Stimulated activated CD4-positive, alpha-beta T cell treated with anti-CD3 and anti-CD28 coated beads, Interleukin-15, amount 100 ng/mL, for 1 hour (primary cell): ENCODE measurements at places on chromosomes 12 and 14.
A peak's percentile ranks its signal among the peaks of the same experiment; 100 is the strongest.

DNA sequence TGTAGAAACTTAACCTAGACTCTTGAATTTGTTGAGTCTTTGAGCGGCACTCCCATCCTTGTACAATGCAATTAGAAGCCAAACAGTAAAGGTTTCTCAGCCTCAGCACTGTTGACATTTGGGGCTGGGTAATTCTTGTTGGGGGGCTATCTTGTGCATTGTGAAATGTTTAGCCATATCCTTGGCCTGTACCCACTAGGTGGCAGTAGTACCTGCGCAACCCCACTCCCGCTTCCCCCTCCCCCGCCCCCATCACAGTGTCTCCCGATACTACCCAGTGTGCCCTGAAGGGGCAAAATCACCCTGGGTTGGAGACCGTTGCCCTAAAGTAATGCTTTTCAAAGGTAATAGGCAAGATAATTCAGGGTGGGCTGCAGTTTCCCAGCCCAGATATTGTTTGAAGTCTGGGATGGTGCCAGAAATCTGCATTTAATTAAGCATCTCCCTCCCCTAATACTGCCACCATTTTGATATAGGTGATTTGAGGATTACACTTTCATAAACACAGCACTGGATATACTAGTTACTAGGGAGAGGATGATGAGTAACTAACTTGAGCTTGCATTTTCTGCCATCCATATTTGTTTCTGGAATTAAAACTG is 1.8 kb downstream of the COX6A1 start:
- peak; percentile 44 for DNase-seq

GRCh38 chr12:7499636-7500035 is 3.9 kb downstream of the CD163 start:
- no peak for DNase-seq

DNA sequence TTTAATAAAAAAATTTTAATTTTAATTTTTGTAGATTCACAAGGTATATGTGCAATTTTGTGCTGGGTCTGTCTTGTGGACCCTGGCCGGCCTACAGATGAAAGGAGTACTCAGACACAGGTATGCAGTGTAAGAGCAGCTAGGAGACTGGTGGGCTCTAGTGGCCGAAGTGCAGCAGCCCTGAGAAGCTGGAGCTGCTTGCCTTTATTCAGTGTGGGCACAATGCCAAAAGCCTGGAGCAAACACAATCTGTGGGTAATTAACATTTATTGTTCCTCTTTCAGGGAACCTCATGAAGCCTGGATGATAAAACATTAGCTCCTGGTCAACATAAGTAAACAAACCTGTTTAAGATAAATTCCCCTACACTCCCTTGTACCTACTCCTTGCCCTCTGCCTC is 135.7 kb upstream of the SEL1L start:
- no peak for DNase-seq

DNA sequence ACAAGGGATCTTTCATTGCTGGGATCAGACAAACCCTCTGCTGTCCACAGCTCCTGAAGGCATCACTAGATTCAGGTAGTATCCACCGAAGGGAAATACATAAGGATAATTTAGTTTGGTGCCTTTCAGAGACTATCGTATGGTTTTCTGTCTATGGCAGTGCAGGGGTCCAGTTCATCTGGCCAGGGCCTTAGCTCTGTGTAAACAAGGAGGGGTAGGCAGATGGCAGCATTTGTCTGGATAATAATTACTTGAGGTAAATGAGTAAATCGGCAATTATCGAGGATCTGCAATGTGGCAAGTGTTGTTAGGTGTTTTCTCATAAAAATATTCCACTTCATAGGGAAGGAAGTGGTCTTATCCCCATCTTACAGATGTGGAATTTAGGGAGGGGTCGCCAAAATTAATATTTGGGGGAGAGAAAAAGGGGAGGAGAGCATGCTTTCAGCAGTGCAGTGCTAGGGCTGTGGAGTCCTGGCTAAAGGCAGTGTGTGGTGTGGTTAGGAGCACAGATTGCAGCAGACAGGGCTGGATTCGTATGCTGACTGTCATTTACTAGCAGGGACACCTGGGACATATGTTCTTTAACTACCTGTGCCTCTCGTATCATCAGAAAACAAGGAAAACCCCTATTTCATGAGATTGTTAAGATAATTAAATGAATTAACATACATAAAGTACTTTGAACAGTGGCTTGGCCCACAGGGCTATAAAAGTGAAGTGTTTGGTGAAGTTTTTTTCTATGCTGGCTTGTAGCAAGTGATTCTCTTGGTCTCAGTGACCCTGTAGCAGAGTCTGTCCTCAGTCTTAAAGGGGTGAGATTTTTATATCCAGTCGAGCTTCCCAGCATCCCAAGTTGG is 27.1 kb downstream of the RASSF8 start:
- no peak for DNase-seq

DNA sequence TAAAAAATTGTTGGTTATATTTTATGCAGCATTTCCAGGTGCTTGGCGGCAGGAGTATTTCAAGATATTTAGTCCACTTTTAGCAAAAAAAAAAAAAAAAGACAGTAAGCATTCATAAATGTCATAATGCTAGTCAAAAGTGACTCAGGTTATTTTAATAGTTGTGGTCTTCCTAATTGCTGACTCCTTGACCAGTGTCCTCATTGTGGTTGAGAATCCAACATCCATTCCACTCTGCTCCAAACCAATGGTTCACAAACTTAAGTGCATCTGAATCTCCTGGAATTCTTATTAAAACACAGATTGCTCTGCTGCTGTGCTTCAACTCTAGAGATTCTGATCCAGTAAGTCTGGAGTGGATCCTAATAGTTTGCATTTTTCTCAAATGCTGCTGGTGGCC is 71.4 kb downstream of the AKAP6 start:
- no peak for DNase-seq
